ENCODE measurements at places on chromosomes 4 and X. TPM values are rescaled to one million over a fixed set of nuclear protein-coding genes. Genes with fewer than 3 reads are reported as not detected.

The EPGN gene
- 146 TPM for total RNA-seq

The DDIT4L gene
- total RNA-seq = 46.5 TPM

The ALB gene
- not detected for total RNA-seq

The UGT2B7 gene
- not detected for total RNA-seq

The CPZ gene
- not detected for total RNA-seq

The CTAG1A gene
- total RNA-seq = not detected

The HTRA3 gene
- not detected for total RNA-seq

The FDCSP gene
- not detected for total RNA-seq

The RNF113A gene
- total RNA-seq = 26.2 TPM
